H4 (cell line): ENCODE measurements at places on chromosomes 6 and 20.

GRCh38 chr6:19663479-19663878 lies 173.7 kb upstream of the ID4 start:
- DNase-seq = no peak

GRCh38 chr6:154535147-154535546 lies 24.7 kb upstream of the CNKSR3 start:
- DNase-seq = no peak

DNA sequence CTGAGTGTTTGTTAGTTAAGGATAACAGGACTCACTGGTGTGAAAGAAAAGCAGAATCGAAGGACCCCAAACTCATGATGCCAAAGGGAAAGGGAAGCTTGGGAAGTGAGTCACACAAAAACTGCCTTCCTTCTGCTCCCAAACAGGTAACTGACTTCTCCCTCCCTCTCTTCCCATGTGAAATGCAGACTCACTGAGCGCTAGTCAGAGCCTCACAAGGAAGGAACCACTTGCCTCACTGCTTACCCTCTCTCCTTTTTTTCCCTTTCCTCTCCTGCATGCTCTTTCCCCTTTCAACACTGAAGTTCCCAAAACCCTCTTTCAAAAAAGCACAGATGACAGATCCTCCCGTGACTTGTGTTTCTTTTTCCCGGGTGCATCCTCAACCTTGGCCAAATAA lies 56.4 kb downstream of the LYRM4 start:
- DNase-seq = no peak

DNA sequence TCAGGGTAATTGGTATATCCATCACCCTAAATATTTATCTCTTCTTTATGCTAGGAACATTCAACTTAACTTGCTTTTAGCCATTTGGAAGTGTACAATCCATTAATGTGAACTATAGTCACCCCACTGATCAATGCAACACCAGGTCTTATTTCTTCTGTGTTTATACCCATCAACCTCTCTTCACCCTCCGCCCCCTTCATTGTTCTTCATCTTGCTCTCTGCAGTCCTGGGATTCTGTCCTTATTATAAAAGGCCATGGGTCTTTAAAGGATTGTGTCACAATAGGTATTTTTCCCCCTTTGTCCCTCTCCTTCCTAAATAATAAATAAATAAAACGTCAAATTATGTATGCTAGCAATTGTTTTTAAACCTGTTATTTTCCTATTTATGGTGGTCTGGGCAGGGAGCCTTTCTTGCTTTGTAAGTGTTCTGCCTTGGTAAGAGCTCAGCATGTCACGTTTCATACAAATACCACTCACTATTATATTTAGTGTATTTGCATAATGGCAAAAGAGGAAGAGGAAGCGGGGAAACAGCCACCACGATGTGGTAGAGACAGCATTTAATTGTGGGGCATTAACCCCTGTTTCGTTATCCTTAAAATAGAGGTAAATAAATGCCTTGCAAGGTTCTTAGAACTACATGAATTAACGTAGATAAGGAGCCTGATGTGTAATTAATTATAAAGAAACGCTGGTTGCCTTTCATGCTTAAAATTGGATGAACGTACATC lies 1.9 kb downstream of the ABRACL start:
- DNase-seq = no peak

GRCh38 chr6:118306392-118307238 lies 241.5 kb upstream of the PLN start:
- no peak for DNase-seq

DNA sequence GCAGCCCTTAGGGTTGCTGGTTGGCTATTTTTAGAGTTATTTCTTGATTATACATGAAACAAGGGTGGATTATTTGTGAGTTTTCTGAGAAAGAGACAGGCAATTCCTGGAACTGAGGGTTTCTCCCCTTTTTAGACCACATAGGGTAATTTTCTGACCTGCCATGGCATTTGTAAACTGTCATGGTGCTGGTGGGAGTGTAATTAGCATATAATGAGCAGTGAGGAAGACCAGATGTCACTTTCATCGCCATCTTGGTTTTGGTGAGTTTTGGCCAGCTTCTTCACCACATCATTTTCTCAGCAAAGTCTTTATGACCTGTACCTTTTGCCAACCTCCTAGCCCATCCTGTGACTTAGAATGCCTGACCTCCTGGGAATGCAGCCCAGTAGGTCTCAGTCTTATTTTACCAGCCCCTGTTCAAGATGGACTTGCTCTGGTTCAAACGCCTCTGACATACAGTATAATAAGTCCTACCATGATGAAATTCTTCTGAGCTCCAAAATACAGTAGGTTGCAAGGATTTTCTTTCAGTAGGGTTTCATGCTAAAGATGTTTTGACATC lies 117.1 kb downstream of the ISM1 start:
- DNase-seq = no peak
